ENCODE measurements at places on chromosomes 7 and 10.

- DNase-seq: no peak
These were observed 306.7 kb downstream of the DNAJB6 start for GRCh38 chr7:157643525-157643970.

- no peak for DNase-seq
These were observed 215.5 kb downstream of the GATA3 start for GRCh38 chr10:8269976-8270375.

DNA sequence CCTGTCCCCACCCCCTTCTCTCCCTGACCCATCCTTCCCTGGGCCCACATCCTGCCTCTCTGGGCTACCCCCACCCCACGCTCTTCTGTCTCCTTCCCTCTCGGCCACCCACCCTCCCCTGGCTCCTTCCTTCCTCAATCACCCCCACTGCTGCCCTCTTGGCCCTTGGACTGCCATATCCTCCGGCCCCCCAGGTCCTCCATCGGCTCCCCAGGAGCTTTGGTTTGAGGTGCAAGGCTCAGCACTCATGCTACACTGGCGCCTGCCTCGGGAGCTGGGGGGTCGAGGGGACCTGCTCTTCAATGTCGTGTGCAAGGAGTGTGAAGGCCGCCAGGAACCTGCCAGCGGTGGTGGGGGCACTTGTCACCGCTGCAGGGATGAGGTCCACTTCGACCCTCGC is 10.9 kb downstream of the EPHB6 start:
- DNase-seq: no peak

DNA sequence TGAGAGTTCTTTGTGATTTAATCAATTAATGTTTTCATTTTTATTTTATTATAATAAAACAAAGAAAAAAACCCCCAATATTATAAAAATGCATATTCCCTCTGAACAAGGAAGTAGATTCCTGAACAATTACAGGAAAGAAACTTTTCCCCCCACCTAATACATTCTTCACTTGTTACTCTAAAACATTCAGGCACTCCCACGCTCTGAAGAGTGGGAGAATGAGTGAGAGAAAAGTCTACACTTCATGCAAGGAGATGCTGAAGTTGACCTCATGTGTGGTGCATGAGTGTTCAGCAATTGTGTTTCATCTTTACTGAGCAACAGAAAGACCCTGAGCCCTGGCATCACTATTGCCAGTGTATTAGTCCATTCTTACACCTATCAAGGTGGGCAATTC is 244.2 kb upstream of the IGFBP3 start:
- DNase-seq: no peak

- no peak for DNase-seq
These were observed at the start of gene BICC1 for GRCh38 chr10:58512491-58513187. Gene BICC1, plus strand, starts transcription at chr10:58512872. Its CDS starts 272 bp downstream, at chr10:58513144.

DNA sequence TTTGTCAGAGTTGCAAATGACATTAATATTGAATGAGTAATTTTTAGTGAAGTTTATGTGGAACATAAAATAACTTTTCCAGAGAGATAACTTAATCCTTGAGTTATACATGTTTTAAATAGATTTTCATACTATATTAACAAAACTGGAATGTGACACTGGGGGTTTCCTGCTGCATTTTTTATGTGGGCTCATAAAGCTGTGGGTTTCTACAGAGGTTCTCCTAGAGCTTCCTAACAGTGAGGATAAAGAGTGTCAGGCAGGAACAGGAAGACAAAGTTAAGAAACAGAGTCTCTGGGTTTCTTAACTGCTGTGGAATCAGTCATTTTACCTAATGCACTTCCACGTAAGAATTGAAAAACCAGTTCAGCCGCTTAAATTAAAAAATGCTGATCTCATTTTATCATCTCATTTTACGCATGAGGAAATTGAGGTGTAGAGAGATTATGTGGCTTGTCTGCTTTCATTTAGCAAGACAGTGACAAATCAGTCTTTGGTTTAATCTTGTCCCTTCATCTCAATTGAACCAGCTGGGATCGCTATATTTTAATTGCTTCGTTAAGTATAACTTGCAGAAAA is 5.0 kb downstream of the CD36 start:
- DNase-seq: no peak

DNA sequence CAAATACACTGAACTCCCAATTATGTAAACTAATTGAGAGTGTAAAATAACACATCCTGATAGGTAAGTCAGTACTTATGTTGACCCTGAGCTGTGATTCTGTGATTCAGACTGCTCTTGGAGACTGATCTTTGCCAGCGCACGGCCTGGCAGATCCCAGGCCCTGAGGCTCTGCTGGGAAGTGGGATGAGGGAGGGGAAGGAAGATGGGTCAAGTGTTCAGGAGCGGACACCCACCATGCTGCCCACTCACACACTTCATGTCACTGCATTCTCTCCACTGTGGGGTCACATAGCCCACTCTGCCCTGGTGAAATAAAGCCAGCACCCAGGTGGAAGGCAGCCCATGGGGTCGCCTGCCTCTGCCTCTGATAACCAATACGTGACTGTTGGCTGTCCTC is 226.2 kb downstream of the TNS3 start:
- no peak for DNase-seq

DNA sequence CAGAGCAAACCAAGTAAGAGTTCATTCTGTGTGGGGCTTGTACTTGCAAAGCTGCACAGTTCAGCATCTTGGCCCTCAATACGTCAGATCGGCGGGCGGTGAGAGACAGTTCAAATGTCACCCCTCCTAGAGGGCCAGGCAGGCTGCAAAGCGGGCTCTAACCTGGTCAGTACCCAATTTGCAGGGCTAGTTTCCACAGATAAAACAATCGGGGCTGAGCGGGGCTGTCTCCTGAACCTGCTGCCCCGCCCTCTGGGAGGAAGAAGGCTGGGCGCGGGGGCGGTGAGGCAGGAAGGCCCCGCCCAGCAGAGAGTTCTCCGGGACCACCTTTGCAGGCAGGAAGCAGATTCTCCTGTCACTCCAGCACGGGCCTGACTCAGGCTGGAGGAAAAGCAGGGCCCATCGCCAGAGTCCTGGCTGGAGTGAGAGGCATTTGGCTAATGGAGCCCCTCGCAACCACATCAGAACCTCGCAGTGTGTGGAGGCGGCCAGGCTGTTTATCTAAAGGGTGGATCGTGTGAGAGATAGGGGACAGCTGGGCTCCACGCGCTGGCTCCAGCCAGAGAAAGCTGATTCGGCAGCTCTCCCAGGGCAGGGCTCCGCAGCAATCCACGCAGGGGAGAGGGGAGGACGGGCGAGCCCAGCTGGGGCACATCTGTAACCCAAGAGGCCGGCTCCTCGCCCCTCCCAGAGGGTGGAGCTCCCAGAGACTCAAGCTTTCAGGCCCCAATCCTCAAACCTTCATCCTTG is 83.1 kb downstream of the SH3PXD2A start:
- DNase-seq: peak; percentile 33

- DNase-seq: no peak
These were observed 547.5 kb upstream of the PCDH15 start for GRCh38 chr10:55348534-55348933.

- no peak for DNase-seq
These were observed 65.9 kb downstream of the PDIA4 start for GRCh38 chr7:148962440-148962822.

DNA sequence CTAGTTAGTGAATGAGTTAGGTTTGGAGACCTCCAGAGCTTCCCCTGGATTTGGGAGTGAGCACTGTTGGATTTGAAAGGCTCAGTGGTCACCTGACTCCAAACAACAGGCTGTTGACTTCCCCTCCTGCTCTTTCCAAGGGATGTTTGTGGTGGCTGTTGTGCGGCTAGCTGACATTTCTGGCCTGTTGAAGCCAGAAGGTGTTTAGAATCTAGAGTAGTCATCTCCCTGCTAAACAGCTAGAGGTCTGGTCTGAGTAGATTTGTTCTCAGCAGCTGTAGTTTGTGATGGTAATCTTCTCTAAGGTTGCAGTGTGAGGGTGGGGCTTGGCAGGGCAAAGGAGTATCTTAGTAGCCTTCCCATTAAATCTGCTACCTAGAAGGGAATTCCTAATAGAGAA is 30.1 kb downstream of the BPGM start:
- DNase-seq: no peak

- DNase-seq: no peak
These were observed 271.1 kb downstream of the PLXDC2 start for GRCh38 chr10:20087353-20087752.

DNA sequence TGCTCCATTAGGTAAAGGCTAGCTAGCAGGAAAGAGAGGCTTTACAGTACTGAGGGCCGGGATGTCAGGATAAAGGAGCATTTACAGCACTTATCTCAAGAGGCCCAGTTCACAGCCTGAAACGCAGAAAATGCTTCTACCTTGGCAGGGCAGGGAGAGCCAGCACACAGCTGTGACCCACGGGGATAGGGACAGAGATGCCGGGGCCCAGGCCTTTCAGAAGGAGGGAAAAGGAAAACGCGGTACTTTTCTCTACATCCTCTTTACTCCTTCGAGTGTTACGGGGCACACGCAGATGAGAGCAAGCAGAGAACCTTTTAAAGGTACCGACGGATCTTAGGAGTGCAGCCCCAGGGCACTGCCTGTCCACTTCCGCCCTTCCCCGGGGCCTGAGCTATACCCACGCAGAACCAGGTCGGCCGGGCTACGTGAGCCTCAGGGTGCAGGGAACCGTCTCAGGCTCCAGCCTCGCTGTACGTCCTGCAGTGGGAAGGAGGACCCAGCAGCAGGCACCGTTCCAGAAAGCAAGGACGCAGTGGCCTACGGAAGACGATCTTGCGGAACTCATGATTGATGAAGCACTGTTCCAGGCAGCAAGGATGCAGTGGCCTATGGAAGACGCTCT is 232.3 kb downstream of the ELFN1 start:
- DNase-seq: no peak

GRCh38 chr10:129719889-129720590 is 244.0 kb downstream of the EBF3 start:
- DNase-seq: no peak

DNA sequence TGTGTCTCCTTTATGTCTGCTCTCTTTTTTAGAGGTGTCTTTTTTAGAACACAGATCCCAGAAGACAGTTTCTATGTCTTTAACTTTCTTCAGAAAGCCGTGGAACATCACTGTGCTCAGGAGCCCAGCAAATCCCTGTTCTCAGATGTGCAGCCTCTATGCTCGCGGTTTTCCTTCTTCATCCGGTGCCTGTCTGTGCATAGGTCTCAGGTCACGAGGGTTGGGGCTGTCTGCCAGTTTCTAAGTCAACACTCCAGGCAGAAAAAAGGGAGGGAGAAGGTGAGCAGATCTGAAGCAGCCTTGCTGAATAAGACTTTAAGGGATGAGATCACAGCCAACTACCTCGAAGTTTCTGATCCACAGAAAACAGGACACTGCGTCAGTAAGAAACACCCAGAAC is 68.5 kb downstream of the CRTAC1 start:
- no peak for DNase-seq

DNA sequence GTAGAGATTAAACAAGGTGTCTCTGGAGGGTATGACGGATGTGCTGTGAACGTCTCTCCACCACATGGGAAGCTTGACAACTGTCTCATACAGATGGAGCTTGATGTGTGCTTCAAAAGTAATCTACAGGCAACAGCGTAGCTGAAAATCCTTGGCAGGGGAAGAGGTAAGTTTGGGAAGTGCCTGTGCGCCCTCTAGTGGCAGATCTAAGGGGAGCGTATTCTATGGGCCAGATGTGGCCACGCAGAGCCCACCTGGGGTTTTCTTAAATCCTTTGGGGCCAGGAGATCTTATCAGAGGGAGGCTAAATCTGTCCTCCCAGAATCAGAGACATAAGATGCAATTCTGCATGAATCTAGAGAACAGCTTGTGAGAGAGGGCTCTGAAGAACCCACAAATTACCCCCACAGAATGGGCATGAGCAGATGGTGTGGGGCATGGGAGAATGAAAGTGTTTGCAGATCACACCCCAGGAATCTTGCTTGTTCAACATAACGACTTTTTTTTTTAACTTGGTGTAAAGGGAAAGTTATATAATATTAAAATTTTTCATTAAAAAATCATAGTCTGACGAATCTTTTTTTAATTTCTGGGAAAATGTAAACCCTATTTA is 91.2 kb upstream of the MPP7 start:
- peak; percentile 25 for DNase-seq

DNA sequence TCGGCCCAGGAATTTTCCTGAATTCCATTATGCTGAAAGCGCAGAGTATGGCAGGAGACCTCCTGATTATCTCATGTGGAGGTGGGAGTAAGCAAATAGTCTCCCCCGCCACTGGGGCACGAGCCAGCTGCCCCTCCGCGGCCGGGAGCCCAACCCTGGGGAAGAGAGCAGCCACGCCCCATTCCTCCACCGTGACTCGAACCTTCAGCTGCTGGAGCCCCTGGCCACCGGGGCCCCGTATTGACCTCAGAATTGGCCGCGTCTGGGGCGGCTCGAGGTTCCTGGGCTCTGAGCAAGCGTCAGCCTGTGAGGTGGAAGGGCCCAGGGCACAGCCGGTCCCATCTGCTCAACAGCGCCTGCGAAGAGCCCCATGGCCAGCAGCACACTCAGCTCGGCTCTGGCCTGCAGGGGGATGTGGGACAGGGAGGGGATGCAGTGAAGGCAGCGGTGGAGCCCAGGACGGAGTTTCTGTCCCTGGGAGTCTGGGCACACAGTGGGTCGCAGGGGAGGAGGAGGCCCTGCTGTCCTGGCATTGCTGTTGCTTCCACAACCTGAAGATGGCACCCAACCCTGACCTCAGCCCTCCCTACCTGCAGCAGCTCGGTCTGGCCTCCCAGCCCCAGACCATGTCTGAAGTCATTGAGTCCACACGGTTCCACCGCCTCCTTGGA is 97.8 kb downstream of the CHST15 start:
- no peak for DNase-seq

DNA sequence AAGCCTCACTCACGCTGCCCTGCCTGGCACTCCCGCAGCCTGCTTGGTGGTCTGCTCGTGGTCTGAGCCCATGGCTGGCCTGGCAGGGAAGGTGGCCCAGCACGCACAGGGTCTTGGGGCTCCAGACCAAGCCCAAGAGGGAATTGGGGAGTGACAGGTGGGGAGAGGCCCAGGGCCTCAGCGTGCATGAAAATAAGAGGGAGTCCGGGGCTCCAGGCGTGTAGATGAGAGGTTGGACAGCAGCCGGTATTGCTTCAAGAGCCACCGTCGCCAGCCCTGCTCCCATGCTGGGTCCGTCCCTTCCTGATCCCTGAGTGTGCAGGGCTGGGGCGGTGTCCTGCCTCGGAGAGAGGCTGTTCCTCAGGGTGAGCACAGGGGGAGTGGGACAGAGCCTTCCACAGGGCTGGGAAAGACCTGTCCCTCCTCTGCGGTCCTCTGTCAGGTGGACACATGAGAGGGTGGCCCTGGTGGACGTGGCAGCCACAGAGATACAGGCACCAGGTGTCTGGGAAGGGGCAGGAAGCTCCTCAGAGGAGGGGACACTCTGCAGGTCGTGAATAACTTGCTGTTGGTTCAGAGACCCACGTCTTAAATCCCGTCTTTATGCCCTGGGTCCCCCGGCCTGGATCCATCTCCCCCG is 113.1 kb downstream of the INPP5A start:
- no peak for DNase-seq

GRCh38 chr10:73997461-73997786 is 492 bp upstream of the VCL start:
- no peak for DNase-seq

DNA sequence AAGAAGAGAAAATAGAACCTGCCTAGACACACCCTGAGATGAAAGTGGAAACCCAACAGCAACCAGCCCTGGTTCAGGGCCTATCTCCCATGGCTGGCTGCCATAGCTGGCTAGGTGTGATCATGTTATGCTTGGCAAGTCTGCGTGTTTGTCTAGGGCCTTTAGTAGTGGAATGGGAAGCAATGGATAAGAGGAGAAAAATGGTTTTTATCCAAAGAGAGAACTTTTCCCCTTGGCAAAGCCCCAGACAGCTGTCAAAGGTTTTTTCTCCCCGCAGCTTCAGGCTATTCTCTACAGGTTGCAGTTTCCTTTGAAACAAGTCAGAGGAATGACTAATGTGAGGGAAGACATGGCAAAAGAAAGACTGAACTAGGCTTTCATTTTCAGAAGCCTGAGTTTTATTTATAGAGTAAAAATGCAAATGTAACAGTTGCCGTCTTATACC is 161.5 kb downstream of the SEMA3D start:
- DNase-seq: no peak

All from activated CD8-positive, alpha-beta memory T cell treated with anti-CD3 and anti-CD28 coated beads for 1 hour (primary cell).